ENCODE measurements at places on chromosomes 2 and 18.

GRCh38 chr2:49982871-49983270 is 828.6 kb upstream of the FSHR start:
- no peak for DNase-seq

DNA sequence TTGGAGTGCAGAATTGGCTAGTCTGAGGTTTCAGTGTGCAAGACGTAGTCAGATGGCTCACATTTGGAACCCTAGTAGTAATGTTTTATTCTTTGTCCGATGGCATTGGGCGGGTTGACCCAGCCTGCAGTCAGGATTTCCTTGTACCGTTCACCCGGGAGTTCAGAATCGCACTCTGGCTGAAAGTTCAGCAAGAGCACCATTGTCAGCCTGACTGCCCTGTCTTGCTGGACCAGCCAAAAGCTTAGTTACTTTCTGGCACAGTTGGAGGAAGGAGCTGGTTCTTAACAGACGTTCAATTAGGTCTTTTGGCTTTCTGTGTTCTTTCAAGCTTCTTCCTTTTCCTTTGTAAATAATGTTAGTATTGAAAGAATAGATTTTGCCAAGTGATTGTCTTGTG is 18.6 kb downstream of the RMC1 start:
- no peak for DNase-seq

GRCh38 chr18:2070631-2071030 is 500.7 kb downstream of the METTL4 start:
- no peak for DNase-seq

- no peak for DNase-seq
Measured at GRCh38 chr2:30847329-30847728, 40.1 kb upstream of the CAPN13 start.

DNA sequence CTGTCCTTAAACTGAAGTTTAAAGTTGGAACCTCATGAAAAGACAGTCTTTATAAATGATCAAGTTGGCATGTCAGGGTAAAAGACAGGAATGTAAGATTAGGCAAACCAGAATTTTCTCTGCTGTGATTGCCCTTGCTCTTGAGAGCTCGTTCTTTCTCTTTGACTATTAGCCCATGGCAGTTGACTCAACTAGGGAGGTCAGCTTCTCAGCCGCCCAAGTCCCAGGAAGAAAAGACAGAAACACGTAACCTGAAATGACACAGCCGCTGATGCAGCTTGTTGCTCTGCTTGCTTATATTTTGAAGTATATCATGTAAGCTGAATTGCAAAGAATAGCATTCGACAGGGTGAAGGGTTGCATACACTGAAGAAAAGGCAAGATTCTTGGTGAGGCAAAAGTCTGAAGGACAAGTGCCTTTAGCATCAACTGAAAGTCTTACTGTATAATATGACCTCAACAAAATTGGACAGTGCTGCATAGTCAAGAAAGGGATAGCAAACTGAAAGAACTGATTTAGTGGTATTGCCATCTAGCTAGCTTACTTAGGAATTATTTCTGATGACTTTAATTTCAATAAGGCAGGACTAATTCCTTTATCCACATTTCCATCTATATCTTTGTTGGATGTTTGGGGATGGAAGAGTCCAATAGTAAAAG is 54.7 kb downstream of the ARHGAP15 start:
- no peak for DNase-seq

- no peak for DNase-seq
Measured at GRCh38 chr2:215280326-215280725, 31.5 kb upstream of the ATIC start.

- DNase-seq, result no peak
Measured at GRCh38 chr2:164134336-164134735, 398.5 kb upstream of the FIGN start.

DNA sequence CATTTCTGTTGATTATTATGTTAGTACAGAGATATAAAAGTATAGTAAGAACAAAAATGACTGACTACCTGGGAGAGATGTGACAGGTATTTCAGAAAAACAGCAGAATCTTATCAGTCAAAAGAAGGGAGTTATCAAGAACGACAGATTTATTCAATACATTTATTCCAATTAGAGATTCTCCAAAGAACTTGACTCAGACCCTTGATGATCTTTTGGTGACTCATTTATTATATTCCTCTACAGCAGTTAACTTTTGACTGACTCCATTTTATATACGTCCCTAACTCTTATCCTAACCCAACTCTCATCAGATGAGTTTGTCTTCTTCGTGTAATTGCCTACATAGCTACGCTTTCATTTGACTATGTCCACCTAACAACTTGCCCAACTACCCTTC is 91.1 kb downstream of the C2orf74 start:
- no peak for DNase-seq

- DNase-seq, result no peak
Measured at GRCh38 chr2:50491541-50492476, 540.1 kb downstream of the NRXN1 start.

- DNase-seq, result no peak
Measured at GRCh38 chr2:1141079-1141478, 190.4 kb downstream of the SNTG2 start.
